Stimulated activated CD4-positive, alpha-beta T cell treated with anti-CD3 and anti-CD28 coated beads, Interleukin-12 subunit alpha, Interleukin-12 subunit beta, amount 100 ng/mL, for 4 hours (primary cell): ENCODE measurements at places on chromosomes 12 and 14.

DNA sequence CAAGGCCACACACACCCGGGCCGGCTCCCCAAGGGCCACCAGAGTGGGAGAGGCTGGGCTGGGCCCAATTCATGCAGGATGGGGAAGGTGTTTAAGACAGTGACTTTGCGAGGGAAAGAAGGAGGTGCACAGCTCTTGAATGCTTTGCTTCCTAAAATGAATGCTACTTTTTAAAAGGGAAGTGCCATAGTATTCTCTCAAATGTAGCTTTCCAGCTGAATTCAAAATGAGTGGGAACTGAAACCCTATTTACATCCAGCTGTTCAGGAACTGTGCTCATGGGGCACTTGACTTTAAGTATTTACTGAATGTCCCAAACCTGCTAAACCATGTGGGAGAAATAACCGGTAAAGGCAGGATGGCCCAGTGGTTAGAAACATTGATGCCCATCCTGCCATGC is 7.6 kb downstream of the ITPK1 start:
- no peak for DNase-seq

GRCh38 chr12:116043659-116044535 is 233.6 kb downstream of the MED13L start:
- DNase-seq = no peak

- DNase-seq = no peak
These were observed 53.8 kb upstream of the CCDC175 start for GRCh38 chr14:59630288-59630963.

GRCh38 chr14:21537090-21537424 is 10.9 kb upstream of the SALL2 start:
- DNase-seq = no peak

- DNase-seq = no peak
These were observed 93.7 kb downstream of the DHRS2 start for GRCh38 chr14:23729720-23730387.

DNA sequence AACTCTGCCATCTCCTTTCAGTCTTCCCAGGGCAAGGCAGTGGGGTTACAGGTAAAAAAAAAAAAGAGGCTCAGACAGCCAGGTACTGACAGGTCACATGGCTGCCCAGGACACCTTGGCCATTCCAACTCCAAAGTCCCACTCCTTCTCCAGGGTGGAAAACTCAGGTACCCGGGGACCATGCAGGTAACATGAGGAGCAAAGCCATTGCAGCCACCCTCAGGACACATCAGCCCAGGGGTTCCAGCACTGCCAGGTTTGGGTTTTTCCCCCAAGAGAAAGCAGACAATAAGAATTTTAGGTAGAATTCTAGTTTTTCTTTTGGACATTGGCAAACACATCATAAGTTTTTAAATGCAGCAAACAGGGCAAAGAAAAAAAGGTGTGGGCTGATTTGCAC is 15.3 kb downstream of the FAM222A start:
- DNase-seq = no peak

- no peak for DNase-seq
These were observed 3.0 kb downstream of the GZMB start for GRCh38 chr14:24630872-24631477.

DNA sequence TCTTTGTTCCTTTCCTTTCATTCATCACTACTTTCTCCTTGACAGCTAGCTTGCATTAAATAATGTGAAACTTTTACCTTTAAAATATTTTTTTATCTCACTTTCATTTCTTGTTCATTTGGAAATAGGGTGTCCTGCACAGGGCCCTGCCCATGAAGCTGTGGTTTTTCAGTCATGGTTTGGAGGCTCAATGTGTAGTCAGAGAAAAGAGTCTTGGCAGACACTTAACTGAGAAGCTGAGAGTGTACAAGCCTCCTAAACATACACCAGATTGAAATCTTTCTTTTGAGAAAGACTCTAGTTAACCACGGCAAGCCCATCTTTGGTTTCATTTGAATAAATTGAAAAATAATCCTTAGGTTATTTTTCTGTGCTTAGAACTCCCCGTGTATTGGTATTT is 74.2 kb downstream of the KICS2 start:
- no peak for DNase-seq

- DNase-seq = no peak
These were observed 31.7 kb downstream of the DHRS7 start for GRCh38 chr14:60133487-60133886.

DNA sequence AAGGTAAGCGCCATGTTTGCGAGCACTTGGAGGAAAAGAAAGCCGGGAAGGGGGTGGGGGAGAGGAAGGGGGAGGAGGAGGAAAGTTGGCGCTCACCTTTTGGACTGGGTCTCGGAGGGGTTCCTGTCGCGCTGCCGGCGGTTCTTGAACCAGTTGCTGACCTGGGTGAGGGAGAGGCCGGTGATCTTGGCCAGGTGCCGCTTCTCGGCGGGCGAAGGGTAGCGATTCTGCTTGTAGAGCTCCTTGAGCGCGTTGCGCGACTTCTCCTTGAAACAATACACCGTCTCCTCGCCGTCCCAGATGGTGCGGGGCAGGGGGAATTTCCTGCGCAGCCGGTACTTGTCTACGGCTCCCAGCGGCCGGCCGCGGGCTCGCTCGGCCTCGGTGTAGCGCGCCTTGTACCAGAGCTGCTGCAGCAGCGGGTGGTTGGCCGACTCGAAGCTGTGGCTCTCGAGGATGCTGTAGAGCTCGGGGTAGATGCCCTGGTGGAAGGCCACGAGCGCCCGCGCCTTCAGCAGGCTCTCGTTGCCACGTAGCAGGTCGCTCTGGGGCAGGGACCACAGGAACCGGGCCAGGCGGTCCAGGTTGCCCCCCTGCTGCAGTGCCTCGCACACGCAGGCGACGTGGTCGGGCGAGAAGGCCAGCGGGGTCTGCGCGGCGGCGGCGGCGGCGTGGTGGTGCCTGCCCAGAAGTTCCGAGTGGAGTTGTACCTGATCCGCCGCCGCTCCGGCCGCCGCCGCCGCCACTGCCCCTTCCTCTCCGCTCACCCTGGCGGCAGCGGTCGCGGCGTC is 840 bp downstream of the SIX4 start:
- DNase-seq = peak; percentile 19

- no peak for DNase-seq
These were observed 164.3 kb upstream of the TMPO start for GRCh38 chr12:98351089-98351488.

DNA sequence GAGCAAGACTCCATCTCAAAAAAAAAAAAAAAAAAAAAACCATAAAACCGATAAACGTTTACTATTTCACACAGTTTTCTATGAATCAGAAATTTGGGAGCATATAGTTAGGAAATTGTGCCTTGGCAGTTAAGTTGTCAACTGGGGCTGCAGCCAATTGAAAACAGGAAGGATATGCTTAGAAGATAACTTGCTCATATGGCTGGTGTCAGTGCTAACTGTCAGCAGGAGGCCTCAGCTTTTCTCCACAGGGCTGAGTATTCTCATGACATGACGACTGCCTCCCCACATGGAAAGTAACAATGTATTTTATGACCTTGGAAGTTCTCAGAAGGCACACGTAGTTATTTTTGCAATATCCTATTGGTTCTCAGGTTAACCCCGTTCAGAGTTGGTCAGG is 29.6 kb upstream of the OR5AU1 start:
- no peak for DNase-seq

DNA sequence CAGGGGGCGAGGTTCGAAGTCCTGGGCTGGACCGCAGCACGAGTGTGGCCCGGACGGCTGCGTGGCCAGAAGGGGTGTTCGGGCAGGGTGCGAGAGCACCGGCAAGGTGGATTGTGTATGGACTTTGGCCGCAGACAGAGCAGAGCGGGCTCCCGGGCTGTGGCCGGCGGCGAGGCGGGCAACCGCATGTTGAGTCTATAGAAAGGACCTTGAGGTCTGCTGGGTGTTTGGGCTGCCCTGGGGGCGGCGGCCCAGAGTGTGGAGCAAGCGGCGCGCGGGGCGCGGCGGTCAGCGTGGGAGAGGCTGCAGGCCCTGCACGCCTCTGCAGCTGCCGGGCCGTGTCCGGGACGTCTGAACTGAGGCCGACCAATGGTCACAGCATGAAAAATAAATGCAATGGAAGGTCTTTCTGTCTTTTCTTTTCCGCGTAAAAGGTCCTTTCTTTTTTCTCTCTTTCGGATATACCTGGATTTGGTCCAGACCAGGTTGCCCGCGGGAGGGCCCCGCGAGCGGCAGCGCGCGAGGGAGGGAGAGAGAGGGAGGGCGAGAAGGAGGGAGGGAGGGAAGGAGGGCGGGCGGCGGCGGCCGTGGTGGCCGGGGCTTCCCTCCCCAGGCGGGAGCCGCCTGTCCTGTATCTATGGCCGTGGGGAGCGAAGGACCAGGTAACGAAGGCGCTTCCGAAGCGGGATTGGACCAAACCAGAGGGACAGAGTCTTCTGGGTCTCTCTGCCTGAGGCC is 5.5 kb upstream of the HOXC9 start:
- no peak for DNase-seq

- no peak for DNase-seq
These were observed 94.7 kb upstream of the PWP1 start for GRCh38 chr12:107590814-107591375.

DNA sequence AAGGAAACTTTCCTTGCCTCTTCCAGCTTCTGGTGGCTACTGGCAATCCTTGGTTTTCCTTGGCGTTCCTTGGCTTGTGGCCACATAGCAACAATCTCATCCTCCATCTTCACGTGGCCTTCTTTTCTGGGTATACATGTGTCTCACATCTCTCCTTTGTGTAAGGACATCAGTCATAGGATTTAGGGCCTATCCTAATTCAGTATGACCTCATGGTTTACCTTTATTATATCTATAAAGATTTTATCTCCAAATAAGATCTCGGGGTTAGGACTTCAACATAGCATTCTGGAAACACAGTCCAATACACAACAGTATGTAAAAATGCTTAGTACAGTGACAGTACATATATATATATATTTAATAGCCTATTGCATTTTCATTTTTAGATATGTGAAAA is 58.4 kb upstream of the LRIG3 start:
- no peak for DNase-seq

GRCh38 chr14:49505041-49505766 is 81.0 kb downstream of the RPS29 start:
- no peak for DNase-seq

GRCh38 chr14:40368314-40368713 is 936.1 kb upstream of the FBXO33 start:
- DNase-seq = no peak

- no peak for DNase-seq
These were observed 311.6 kb downstream of the LRIG3 start for GRCh38 chr12:58608711-58609110.

DNA sequence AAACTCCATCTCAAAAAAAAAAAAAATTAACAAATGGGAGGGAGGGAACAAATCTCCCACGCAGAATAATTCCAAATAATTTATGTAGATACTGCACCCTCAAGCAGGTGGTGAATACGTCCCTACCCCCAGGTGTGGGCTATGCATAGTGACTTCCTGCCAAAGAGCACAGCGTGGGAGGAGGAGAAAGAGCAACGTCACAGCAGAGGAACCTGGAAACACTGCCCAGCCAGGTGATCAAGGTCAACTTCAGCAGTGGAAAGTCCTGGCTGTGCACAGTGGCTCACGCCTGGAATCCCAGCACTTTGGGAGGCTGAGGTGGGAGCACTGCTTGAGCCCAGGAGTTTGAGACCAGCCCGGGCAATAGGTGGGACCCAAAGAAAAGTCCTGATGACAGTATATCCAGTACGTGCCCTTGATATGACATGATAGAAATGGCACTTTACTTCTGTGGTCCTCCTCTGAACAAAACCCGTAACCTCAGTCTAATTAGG is 9.5 kb downstream of the CINP start:
- DNase-seq = no peak

DNA sequence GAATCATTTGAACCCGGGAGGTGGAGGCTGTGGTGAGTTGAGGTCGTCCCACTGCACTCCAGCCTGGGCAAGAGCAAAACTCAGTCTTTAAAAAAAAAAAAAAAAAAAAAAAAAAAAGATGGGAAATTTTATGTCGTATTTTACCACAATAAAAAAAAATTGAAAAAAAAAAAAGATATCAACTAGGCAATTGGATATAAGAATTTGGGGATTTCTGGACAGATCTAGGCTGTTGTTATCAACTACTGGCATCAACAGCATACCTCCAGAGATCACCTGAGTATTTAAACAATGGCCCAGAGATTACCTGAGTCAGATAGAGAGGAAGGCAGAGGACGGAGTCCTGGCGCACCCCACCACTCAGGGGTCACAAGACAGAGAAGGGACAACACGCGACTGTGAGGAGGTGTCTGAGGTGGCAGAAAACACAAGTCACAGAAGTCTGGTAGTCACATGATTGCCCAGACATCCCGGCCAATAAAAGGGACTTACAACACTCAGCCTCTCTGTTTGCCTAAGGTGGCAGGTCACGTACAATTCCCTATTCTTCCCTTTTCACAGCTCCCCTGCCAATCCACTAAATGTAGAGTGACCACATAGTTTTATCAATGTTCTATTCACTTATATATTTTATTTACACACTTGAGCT is 1.8 kb downstream of the SPRING1 start:
- no peak for DNase-seq

DNA sequence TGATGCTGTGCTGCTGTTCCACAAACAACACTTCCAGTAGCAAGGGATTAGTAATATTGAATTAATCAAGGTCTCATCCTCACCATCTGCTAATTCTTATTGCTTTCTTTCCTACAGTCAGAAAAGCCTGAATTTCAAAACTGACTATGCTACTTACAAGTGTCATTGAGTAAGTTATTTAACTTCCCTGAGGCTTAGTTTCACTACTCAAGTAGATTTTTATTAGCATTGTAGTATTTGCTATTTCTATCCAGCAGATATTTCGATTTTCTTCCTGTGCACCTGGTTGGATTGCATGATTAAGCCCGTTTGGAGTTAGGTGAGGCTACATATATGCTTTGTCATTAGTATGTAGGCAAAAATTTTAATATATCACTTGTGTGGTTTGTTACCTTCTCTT is 591.5 kb downstream of the TRHDE start:
- no peak for DNase-seq

GRCh38 chr14:60229614-60230013 is 19.4 kb upstream of the PPM1A start:
- no peak for DNase-seq

- DNase-seq = no peak
These were observed 9.4 kb upstream of the GAS2L3 start for GRCh38 chr12:100564090-100564489.

DNA sequence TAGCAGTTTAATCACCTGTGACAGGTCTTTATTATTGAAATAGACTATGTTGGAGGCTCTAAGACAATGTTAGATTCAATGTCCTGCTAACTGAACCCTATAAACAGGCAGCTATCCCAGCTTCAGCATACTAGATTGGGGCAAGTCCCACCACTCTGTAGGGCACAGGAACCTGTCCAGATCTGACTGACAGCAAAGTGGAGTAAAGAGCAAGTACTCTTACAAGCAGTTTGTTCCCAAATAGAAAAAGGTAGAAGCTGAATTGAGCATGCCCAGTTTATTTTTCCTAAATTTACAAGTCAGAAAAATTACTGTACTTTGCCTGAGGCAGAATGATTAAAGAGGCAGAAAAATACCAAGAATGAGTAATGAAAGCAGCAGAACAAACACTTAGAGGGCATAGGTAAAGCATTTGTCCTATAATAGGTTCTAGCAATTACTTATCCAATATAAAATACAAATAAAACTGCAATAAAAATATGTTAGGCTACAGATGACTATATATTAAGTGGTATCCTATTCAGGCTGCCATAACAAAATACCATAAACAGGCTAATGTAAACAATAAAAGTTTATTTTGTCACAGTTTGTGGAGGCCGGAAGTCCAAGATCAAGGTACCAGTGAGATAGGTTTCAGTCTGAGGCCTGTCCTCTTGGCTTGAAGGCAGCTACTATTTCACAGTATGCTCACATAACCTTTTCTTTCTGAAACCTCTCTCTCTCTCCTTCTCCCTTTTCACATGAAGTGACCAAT is 868.2 kb downstream of the C12orf50 start:
- no peak for DNase-seq

GRCh38 chr14:65972891-65973290 is 513.3 kb upstream of the CCDC196 start:
- DNase-seq = no peak
